Activated naive CD4-positive, alpha-beta T cell (primary cell): ENCODE measurements at places on chromosomes 7 and 10.

DNA sequence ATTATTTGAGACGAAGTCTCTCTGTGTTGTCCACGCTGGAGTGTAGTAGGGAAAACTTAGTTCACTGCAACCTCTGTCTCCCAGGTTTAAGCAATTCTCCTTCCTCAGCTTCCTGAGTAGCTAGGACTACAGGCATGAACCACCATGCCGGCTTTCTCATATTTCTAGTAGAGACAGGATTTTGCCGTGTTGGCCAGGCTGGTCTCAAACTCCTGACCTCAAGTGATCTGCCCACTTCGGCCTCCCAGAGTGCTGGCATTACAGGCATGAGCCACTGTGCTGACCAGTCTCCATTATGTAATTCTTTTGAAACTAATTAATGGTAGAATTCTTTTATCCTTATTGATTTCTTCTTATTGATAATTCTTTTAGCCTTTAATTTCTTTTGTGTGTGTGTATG is 32.5 kb downstream of the PCLO start:
- DNase-seq: no peak

DNA sequence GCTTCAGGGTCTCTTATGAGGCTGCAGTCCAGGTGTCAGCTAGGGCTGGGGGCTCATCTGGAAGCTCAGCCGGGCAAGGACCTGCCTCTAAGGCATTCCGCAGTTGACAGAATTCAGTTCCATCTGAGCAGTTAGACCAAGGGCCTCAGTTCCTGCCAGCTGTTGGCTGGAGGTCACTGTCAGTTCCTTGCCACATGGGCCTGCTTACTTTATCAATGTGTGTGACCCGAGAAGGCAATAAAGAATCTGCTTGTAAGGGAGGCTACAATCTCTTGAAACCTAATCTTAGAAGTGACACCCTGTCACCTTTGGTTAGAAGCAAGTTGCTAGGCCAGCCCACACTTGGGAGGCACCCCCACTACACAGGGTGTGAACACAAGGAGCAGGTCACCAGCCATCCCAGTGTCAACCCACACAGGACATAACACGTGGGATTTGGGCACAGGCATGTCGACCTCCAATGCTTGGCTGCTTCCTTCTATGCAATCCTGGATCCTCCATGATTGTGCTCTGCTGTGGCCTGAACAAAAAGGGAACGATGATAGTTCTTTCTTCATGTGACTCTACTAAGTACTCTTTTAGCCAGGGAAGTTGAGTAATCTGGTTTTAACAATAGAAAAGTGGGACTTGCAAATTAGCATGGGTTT is 41.8 kb downstream of the MTURN start:
- DNase-seq: no peak

GRCh38 chr7:7895004-7895650 is 73.5 kb upstream of the GLCCI1 start:
- no peak for DNase-seq

DNA sequence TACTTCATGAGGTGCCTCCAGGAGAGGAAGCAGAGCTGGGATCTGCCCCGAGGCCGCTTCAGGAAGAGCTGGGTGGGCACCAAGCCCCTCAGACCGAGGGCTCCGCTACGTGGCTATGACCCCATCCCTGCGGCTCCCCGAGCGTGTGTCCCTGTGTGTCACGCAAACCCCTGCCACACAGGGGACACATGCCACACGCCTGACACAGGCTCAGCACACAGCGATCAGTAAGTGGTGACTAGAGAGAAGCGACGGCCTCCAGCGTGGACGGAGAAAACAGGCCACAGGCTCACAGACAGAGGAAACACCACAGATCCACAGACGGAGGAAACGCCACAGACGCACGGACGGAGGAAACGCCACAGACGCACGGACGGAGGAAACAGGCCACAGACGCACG is 18.5 kb downstream of the DIP2C start:
- DNase-seq: no peak

- DNase-seq: no peak
These were observed 115.7 kb upstream of the CACNA2D1 start for GRCh38 chr7:82559193-82559805.

- DNase-seq: no peak
These were observed 48.3 kb upstream of the STEAP4 start for GRCh38 chr7:88355011-88355410.

GRCh38 chr7:69467826-69468225 is 130.4 kb upstream of the AUTS2 start:
- no peak for DNase-seq

GRCh38 chr10:30580241-30580640 is 49.3 kb downstream of the LYZL2 start:
- no peak for DNase-seq

DNA sequence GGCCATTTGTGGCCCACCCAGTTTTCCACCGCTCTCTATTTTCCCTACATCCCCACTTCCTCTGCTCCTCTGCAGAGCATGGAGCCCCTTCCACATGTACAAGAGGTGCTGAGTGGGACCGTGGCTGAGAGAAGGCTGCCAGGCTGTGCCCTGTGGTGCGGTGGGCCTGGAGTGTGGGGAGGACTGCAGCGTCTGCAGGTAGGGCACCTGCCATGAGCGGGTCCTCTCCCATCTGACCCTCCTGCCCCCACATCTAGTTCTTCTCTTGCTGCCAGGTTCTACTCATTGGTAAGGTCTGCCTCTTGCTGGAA is 145.6 kb upstream of the FAM20C start:
- no peak for DNase-seq

- DNase-seq: no peak
These were observed 433.7 kb upstream of the PFKP start for GRCh38 chr10:2633630-2634029.

DNA sequence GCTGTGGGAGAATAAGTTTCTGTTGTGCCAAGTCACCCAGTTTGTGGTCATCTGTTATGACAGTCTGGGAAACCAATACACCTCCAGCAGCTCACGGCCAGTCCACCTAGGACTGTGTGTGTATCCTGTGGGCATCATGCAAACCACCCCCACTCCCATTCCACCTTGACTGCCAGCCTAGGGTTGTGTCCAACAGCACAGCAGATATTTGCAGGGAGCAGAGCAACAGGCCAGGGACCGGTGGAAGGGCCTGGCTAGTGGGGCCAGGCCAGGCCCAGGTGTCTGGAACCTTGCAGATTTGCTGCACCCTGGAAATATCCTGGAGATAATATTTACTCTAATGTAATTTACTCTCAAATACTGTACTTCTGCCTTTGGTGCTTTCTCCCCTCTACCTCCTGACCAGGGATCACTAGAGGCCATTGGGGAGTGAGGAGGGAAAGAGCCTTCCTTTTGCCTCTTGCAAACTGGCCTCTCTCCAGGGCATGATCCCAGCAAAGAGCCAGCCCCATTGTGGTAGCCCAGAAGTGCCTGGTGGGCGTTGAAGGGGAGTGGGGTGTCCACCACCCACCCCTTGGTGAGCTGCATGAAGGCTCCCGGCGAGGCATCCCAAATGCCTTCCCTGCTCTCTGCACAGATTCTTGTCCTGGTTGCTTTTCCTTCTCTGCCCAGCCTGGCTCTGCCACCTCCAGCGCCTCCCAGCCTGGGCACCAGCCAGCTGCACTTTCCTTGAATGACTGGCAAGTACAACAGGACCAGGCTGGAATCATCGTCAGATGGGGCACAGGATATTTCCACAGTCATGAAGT is 15.2 kb upstream of the TPST1 start:
- DNase-seq: no peak

DNA sequence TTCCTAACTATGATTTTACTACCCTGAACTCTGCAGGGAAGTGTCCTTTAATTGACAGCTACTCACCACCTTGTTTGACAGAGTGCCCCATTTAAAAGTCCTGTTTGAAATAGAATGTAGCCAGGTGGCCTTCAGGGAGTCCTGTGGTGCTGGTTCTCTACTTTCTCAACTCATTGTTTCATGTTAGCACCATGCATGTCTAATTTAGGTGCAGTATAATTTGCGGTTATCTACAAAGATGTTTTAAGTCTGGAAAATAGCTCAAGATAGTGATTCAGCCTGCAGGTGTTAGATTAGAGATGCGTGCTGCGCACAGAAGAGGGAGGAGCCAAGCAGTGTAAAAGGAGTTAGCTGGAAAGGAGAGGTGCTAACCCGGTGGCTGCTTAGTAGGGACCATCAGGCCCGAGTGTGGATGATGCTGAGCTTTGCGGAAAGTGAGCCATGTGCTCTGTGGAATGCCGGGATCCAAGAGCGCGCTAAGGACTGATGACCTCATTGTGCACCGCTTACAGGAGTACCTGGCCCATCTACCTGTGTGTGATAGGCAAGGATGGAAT is 1.2 kb downstream of the CCM2 start:
- DNase-seq: no peak

DNA sequence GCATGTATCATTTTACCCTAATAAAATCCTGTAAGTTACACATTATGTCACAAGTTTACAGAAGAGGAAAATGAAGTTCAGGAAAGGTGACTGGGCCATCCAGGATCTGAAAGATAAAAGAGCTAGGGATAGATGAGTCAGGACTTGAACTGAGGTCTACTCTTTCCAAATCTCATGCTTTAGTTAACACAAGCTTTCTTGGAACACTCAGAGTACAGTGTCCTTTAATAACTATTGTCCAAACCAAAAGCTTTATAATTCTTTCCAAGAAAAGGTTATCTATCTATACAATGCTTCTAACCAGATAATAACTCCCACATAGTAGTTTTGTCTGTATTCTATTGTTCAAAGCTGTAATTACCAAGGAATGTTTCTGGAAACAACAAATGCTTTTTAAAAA is 164.6 kb downstream of the LRRN3 start:
- DNase-seq: no peak

DNA sequence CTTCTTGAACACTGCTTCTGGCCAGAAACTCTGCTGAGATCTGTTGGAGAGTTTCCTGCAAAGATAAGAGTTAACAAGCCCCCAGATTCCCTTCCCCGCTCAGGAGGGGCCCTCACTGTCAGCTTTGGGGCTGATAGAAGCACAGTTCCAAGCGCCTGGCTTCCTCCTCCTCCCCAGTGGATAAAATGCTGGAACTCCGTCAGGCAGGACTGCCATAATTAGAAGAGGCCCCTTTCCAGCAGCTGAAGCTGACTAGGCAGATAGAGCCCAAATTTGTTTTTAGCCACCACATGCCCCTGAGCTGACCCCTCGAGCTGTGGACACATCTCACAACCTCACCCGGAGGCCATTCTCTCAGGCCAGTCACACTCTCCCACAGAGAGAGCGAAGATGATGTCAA is 89.4 kb downstream of the TBXAS1 start:
- DNase-seq: no peak

DNA sequence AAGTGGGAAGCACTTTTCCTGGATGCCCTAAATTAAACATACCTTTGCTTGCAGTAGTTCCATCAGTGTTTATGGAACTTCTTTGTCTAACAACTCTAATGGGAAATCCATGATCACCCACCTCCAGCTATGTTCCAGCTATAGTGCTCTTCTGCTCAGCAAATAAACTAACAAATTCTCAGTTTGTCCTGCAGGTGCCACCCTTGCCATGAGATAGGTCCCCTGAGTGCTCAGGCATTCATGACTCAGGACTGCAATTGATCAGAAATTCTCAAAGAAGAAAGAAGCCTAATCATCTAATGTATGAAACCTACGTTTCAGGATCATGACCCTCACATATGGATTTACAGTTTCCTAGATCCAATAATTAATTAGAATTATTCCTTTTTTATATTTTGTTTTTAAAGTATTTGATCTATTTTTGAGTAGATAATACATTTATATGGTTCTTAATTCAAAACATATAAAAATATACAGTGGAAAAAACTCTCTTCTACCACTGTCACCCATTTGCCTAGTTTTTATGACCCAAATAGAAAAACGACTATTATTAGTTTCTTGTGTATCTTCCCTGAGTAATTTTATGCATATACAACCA is 48.7 kb upstream of the DYNC1I1 start:
- DNase-seq: no peak

- no peak for DNase-seq
These were observed 370.0 kb upstream of the AUTS2 start for GRCh38 chr7:69228212-69228811.

DNA sequence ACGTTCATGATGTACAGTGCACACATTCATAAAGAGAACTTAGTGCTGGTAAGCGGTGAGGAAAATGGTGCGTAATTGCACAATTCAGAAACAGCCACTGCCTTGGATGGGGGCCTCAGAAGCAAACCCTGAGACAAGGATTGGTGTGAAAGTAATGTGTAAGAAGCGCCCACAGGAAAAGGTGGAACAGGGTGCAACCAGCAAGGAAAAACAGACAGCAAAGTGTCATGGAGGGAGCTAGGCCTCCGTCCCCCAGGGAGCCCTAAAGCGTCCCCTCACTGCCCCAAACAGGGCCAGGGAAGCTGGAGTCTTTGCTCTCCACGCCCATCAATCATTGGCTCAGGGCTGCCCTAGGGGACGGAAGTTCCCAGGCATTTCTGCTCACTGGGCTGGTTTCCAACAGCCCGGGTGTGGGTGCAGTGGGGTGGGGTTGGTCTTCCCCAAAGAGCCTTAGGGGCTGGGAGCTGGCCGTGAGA is 9.6 kb upstream of the C10orf105 start:
- DNase-seq: no peak

GRCh38 chr10:77702166-77702565 is 64.6 kb upstream of the KCNMA1 start:
- no peak for DNase-seq

GRCh38 chr10:124683814-124684213 is 60.4 kb downstream of the FAM53B start:
- DNase-seq: no peak

DNA sequence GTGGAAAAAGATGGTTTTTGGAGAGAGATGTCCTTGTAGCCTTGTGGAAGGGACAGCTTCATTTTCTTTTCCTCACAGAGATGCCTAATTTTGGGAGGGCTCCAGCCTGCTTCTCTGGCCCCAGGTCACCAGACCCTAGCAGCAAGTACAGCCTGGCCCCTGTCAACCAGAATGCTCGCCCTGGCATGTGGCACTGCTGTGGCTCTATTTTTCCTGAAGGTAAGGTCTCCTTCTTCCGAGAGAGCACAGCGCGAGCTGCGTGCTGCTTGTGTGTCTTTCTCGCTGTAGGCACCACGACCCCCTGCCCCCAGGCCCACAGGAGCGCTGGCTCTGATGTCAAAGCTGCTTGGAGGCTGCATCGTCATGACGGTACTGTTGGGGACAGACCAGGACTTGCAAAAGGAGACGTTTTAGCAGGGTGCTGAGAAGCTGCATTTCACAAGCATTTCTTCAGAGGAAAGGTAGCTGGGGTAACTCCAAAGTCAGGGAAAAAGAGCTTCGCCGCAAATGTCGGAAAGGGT is 58.7 kb downstream of the CLEC2L start:
- no peak for DNase-seq

DNA sequence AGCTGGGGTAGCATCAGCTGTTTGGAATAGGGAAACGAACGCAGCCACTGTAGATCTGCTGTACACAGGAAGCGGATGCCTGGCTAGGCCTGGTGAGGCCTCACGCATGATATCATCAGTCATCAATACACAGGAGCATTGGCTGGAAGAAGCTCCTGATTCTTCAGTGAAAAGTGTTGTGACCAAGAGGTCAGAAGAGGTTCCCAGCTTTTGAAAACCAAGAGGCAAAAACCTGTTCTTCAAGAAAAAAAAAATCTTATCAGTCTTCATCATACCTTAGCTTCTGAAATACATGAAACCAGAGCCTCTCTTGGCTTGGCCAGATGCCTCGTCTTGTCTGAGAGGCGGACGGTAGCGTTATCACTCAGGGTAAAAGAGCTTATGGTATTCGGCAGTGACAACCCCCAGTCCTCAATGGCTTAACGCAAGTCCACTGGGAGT is 139.3 kb upstream of the TCF7L2 start:
- DNase-seq: no peak
